ENCODE measurements at places on chromosomes 7 and 10.

- DNase-seq = peak; percentile 68
Observed at GRCh38 chr7:4830176-4830575, 31.7 kb downstream of the PAPOLB start.

DNA sequence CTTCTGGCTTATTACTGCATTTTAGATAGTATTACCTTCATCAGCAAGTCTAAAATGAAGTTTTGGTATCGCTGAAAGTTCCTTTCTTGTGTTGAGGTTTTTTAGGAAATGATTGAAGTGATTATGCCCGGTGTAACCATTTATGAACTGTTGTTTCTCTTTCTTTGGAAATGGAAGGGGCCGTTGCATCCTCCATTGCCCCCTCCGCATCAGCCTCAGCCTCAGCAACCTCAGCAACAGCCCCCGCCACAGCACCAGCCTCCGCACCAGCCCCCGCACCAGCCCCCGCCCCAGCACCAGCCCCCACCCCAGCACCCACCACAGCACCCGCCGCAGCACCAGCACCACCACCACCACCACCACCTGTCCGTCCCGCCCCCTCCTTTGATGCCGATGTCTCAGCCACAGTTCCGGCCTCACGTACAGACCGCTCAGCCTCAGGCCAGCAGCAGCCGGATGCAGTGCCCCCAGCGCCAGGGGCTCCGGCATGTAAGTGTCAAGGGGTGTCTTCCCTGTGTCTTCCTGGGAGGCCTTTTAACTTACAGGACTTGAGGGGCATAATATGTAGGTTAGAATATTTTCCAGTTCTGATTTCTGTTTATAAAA is 72.6 kb downstream of the SHH start:
- no peak for DNase-seq

DNA sequence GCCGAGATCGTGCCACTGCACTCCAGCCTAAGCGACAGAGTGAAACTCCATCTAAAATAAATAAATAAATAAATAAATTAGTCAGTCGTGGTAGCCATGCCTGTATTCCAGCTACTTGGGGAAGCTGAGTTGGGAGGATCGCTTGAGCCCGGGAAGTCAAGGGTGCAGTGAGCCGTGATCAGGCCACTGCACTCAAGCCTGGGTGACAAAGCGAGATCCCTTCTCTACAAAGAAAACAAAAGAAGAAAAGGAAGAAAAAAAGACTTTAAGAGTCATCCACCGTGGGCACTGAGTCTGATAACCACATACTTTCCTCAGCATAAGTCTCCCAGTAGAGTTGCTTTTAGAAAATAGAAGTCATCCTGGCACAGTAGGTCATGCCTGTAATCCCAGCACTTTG is 2.6 kb downstream of the TMEM254 start:
- DNase-seq = no peak

GRCh38 chr7:133850497-133851280 is 276.5 kb upstream of the LRGUK start:
- no peak for DNase-seq

DNA sequence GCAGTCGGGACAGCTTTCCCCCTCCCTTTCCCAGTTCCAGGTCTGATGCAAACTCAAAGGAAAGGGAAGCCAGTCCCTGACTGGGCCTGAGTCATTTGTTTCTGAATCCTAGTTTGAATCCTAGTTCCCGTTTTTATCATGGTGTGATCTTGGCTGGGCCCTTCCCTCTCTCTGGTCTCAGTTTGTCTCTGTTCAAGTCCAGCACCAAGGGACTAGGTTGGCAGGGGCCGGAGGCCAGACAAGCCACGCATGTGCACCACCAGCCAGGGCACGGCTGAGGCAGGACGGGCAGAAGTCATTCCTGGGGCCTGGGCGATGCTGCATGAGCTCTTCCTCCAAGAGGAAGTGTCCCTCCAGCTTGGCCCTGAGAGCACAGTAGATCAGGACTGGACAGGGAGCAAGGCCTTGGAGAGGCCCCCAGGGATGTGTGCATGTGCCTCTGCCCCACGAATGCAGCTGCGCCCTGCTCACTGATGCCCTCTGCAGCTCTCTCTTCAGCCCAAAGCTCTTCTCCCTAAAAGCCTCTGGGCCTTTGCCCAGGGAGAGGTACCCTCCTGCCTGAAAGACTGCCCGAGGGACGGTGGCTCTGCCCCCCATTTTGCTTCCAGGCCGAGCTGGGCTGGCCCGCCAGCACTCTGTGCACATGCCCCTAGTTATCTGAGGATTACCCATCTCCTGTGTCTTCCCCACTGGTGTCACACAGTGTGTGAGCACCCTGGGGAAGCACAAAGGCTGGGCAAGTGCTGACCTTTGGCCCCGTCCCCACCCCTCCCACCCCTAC is 86.7 kb downstream of the ZMIZ1 start:
- no peak for DNase-seq

DNA sequence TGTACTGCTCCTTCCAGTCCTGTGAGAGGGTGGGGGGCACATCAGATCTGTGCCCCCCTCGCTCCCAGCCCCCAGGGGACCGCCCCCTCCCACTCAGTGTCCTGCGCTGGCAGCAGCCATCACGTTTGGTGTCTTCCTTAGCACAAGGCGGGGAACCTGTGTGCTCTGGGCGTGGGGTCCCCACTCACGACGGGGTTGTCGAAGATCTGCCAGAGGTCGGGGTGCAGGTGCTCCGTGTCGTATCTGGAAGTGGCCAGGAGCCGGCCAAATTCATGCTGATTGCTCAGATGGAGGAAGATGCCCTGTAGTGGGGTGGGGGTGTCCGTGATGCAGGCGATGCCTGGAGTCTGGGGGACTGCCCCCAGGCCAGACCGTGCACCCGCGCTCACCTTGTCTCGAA is 7.2 kb downstream of the PLOD3 start:
- DNase-seq = no peak

- DNase-seq = no peak
Observed at GRCh38 chr10:121740069-121740468, 141.8 kb upstream of the FGFR2 start.

DNA sequence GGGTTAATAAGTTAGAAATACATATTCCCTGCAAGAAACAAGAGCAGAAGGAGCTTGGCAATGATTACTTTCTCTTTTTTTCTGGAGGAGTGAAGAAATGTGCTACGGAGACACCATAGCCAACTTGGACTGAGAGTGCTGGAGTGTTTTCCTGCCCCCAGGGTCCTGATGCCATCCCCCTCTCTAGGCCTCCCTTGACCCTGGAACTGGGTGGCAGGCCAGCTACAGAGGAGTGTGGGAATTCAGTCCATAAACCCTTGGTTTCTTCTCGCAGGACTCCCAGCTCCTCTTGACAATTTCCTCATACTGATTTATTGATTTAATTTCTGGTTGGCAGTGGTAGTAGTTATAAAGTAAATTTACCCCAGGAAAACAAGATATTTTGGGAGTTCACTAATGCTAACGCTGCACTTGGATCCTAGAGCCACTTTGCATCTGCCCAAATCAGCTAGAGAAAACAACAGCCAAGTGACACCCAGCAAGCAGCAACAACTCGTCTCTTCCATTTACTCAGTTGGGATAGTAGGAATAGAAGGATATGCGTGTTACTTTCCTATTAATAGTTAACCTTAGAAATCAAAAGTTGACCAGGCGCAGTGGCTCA is 76.4 kb upstream of the CELF2 start:
- no peak for DNase-seq

GRCh38 chr10:132044803-132045202 is 20.9 kb upstream of the JAKMIP3 start:
- DNase-seq = no peak

GRCh38 chr7:16773326-16773725 is 19.8 kb downstream of the TSPAN13 start:
- DNase-seq = no peak

GRCh38 chr7:146831875-146832274 is 715.3 kb downstream of the CNTNAP2 start:
- no peak for DNase-seq

GRCh38 chr7:36600869-36601530 is 123.3 kb downstream of the AOAH start:
- DNase-seq = no peak

DNA sequence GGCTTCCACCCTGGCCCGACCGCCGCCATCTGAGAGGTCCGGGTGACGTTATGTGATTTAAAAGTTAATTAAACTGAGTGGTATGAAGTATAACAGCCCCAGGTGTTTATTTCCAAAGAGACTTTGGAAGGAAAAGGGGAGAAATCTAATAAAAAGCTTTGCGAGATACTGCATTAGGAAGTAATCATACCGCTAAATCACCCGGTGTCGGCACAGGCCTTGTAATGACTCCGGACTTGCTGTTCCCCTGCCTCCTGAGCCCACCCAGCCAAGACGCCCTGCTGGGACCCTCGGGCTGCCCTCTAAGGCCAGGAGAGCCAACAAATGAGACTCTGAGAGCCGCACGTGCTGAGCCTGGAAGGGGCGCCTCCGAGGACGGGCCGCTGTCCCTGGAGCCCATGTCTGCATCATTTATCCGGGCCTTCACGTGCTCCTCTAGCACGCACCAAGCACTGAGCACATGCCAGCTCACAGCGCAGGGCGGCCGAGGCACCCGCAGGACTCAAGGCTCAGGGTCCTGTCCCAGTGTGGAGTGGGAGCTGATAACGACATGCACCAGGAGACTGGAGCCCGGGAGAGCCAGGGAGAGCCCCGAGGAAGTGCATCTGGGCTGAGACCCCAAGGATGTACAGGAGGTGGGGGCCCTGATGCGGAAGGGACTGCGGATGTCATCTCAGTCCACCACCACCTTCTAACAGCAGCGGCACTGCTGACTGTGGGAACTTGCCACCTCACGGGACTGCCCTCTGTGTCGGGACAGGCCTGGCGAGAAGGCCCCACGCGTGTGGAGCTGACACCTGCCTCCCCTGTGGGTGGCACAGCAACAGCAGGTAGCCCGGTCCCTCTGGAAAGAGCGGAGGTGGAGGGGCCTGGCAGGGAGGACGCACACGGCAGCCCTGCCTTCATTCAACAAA is 182.7 kb downstream of the ELFN1 start:
- no peak for DNase-seq

- DNase-seq = no peak
Observed at GRCh38 chr7:2627258-2628129, 4.3 kb upstream of the TTYH3 start.

DNA sequence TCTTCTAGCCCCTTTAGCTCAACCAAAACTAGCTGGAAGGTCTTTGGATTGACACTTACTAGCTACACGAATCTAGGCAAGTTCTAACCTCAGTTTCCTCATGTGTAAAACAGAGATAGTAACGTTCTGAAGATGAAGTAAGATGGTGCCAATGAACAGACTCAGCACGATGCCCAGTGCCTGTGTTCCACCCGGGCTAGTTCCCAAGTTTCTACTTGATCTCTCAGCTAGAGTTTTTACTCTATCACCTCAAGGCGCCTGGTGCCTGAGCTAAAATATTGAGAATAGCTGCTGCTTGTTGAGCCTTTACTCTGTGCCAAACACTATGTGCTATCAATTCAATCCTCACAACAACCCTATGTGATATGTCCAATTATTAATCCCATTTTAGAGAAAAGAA is 1.4 kb upstream of the PPP1R3C start:
- no peak for DNase-seq
